ENCODE measurements at places on chromosomes 2 and 18.

DNA sequence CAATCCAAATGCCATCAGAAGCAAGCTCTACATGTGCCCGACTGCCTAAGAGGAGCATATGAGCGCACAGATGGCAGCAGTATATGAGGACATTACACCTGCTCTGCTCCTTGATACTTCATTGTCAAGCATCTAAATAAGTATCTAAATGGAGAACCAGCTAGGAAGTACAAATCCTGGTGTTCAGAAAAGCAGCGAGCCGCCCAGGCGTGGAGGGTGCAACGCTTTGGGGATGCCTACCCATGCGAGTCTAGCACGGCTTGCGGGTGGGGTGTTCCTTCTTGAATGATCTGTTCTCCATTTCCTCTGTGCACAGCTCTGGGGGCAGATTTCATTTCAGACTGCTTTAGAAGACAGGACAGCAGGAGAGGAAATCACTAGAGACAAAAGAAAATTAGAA lies 63.0 kb upstream of the BCL2L11 start:
- no peak for DNase-seq

GRCh38 chr2:129565551-129566109 lies 413.8 kb upstream of the RAB6C start:
- no peak for DNase-seq

DNA sequence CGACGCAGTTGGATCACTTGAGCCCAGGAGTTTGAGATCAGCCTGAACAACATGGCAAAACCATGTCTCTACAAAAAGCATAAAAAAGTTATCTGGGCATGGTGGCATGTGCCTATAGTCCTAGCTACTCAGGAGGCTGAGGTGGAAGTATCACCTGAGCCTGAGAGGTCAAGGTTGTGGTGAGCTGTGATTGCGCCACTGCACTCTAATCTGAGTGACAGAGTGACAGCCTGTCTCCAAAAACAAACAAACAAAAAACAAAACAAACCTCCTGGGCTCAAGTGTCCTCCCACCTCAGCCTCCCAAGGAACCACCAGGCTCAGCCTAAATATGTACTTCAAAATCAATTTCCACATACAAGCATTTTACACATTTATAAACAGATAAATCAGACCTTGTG lies 83.8 kb downstream of the STRN start:
- no peak for DNase-seq

DNA sequence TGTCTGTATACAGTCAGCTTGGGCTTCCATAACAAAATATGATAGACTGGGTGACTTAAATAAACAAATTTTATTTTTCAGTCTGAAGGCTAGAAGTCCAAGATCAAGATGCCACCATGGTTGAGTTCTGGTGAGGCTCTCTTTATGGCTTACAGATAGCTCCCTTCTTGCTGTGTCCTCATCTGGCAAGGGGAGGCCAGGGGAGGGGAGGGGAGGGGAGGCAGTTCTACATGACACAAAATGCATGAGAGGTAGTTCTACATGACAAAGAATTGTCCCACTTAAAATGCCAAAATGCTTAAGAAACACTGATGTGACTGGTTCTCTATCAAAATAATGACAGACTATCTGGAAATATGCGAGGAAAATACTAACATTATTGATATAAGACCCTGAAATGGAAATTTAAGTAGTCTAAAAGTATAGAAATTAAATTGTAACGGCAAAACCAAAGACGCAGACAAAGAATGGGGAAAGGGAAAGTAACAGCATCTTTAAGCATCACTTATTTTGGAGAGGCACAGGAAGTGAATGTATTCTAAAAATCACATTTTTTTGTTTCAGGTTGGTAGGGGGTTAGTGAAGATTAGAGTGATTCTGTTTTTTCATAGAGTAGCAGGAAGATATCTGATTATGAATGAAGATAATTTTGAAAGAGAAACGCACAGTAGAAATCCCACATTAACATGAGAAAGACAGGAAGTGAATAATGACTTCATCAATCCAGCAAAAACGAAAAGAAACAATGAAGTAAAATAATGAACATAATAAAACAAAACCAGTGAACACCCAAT lies 131.4 kb downstream of the STRN start:
- DNase-seq, result peak; percentile 46

DNA sequence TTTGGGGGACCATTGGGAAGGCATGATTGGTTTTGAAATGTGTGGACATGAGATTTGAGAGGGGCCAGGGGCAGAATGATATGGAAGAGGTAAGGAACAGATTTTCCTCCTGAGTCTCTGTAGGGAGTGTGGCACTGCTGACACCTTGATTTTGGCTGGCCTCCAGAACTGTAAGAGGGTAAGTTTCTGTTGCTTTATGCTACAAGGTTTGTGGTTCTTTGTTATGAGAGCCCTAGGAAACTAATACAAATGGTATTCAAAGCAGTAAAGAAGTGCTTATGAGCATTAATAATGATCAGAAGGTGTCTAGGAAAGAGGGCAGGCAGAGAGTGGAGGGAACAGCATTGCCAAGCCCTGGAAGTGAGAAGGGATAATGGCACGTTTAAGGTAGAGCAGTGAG lies 574.3 kb upstream of the NXPH2 start:
- DNase-seq, result no peak

DNA sequence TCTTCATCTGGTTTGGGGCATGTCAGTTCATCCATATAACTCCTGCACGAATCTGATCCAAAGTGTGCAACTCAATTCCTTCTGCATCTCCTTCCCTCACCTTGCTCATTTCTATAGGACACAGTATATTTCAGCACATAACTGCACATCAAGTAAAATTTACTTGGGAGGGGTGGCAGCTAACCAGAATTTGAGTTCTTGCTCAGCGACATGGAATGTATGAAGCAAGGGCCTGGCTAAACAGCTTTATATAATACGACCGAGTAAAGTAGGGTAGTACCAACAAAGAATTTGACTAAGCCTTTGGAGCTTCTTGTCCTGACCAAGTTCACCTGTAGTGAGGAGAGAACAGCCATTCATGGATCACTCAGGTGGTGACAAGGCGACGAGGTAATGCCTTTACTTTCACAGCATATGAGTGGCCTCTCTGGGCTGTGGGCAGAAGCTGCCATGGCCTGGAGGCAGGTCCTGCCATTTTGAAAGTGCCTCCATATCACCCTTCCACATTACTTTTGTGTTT lies 570.2 kb upstream of the TNP1 start:
- no peak for DNase-seq

DNA sequence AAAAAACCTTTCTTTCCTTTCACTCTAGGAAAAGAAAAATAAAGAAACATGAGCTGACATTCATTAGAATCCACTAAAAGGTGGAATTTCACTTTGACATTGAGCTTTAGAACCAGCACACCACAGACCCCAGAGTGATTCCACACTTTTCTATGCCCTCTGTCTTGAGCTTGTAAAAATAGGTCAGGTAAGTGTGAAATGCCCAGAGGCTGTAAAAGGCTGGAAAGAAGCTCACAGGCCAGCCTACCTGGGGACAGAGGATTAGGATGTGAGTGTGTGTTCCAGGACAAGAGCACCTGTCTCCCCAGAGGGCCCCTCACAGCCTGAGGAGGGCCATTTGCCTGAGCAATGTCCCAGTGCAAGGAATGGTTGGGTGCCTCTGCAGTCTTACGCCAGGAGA lies 56.3 kb upstream of the MYO3B start:
- DNase-seq, result no peak

Data from NT2/D1 (cell line).